ENCODE measurements at places on chromosomes 2 and 18.

DNA sequence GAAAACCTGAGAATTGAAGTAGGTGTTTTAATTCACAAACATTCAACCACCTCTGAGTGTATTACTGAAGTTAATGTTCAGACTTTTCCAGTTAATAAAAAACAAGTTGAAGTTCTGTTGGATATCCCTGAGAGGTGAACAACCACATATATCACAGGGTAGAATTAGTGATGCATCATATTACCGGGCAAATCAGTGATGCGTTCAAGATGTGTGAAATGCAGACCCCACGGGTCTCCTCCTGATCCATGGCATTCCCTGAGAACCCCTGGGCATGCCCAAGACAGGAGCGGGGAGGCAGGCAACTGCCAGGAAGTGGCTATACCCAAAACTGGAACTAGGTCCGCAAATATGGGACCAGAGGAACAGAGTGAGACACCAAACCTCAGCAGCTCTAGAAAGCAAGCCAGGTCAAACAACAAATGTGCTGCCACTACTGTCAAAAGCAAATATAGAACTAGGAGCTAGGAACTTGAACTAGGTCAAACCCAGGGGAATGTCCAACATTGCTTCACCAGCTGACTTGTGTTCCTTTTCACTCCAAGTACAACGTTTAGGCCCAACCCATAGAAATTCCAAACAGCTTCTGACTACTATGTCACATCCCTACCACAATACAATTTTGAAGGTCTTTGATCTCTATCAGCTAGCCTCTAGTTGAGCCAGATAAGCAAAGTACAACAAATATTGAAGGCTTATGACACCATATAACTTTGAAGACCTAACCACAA is 20.2 kb downstream of the PSTPIP2 start:
- no peak overlapping the region for H3K4me3 ChIP-seq
- H3K27me3 ChIP-seq = no peaks in the 10 kb centered on the region
- no peaks in the 10 kb centered on the region for H3K36me3 ChIP-seq
- no peak for DNase-seq

DNA sequence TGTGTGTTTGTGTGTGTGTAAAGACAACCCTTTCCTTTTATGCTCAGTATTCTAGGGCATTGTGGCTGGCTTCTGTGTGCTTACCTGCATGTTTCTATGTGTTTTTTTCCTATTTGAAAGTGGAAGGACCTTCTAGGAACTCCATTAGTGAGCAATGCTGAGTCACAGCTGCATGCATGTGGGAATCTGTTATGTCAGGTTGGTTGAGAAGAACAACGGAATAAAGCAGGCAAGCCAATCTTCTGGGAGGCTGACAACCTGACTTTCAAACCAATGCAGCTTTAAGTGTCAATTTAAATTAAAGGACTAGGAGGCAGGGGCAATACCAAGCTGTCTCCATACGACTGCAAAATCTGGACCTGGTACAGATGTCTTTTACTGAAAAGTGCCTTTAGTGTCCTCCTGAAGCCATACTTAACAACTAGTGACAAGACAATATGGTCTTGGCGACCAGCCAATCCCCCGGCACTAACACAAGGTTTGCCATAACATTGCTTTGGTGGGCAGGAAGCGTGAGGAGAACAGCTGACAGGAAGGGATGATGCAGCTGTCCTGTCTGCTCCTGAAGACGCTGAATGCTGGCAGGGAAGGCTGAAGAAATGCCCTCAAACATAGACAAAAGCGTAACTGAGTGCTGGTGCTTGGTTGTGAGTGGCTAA is 514.7 kb upstream of the CDH7 start:
- H3K27ac ChIP-seq = no peak overlapping the region
- DNase-seq = no peak
- no peaks in the 10 kb centered on the region for H3K4me1 ChIP-seq
- H3K27me3 ChIP-seq = no peaks in the 10 kb centered on the region
- no peak overlapping the region for H3K4me3 ChIP-seq

- no peak for DNase-seq
- peaks cover 72% of the 10 kb centered on the region for H3K4me1 ChIP-seq
- no peaks in the 10 kb centered on the region for H3K27me3 ChIP-seq
- H3K4me3 ChIP-seq = no peak overlapping the region
- no peaks in the 10 kb centered on the region for H3K36me3 ChIP-seq
Observed at GRCh38 chr2:96154506-96155380, 9.5 kb upstream of the DUSP2 start.

DNA sequence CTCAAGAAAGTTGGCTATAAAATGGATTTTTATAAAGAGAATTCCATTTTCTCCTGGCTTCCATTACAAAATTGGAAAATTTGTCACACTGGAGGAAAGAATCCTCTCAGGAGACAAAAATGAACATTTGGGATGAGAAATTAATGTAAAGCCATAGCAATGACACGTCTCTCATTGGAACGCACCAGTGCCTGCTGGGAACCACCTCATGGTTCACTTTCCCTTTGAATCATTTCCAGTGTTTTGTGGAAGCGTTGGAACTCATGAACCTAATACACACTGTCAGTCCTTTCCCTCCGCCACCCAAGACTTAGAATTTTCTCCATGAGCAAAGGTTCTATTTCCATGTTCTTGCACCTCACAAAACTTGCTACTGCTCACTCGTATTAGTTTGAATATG is 21.0 kb upstream of the NRP2 start:
- H3K36me3 ChIP-seq = no peaks in the 10 kb centered on the region
- peaks cover 11% of the 10 kb centered on the region for H3K4me1 ChIP-seq
- no peak for DNase-seq
- H3K27me3 ChIP-seq = no peaks in the 10 kb centered on the region

- H3K27me3 ChIP-seq = no peaks in the 10 kb centered on the region
- no peak overlapping the region for H3K4me3 ChIP-seq
Observed at GRCh38 chr2:168593713-168594112, 137.6 kb downstream of the CERS6 start.

- H3K4me1 ChIP-seq = no peaks in the 10 kb centered on the region
- no peak overlapping the region for H3K4me3 ChIP-seq
- no peaks in the 10 kb centered on the region for H3K36me3 ChIP-seq
- H3K27me3 ChIP-seq = no peaks in the 10 kb centered on the region
- no peak for DNase-seq
Observed at GRCh38 chr2:54771166-54771885, 47.9 kb downstream of the EML6 start.

- H3K4me1 ChIP-seq = no peaks in the 10 kb centered on the region
- no peak overlapping the region for H3K27ac ChIP-seq
- no peak for DNase-seq
Observed at GRCh38 chr2:148237911-148238310, 217.0 kb downstream of the MBD5 start.

DNA sequence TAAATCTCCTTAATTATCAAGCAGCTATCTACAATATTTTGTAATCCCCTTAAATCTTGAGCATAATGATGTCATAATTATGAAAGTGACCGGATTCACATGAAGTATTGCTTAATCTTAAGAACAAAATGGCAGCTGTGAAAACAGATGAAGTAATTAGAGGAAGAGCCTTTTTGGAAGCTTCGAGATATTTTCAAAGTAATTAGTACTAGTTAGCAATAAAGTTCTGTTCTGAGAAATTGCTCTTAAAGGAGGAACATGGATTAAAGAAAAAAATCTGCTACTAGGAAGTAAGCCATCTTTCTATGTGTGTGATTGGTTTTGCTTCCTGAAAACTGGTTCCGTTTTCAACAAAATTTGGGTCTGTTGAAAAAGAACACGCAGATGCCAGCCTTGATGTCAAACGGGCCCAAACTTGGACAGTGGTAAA is 18.3 kb downstream of the CLUL1 start:
- H3K4me1 ChIP-seq = no peaks in the 10 kb centered on the region
- H3K27me3 ChIP-seq = no peaks in the 10 kb centered on the region
- no peak overlapping the region for H3K27ac ChIP-seq
- no peaks in the 10 kb centered on the region for H3K36me3 ChIP-seq

DNA sequence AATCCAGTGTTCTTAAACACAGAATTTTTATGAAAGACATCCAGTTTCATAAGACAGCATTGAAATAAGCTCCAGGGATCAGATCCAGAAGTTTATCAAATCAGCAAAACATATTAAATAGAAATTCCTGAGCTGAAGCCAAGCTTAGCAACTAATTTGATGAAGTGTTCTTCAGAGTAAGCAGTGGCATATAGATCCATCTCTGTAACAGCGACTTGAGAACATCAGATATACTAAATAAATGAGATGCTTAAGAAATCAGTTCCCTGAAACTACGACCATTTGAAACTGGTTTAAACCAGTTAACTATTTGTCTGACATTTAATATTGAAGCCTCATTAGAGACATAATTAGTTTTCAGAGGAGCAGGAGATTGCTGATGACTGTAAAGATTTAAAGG is 34.1 kb downstream of the PPP1R1C start:
- H3K4me3 ChIP-seq = no peak overlapping the region
- no peak for DNase-seq
- no peak overlapping the region for H3K27ac ChIP-seq
- H3K4me1 ChIP-seq = no peaks in the 10 kb centered on the region
- no peaks in the 10 kb centered on the region for H3K27me3 ChIP-seq
